Esophagus squamous epithelium (tissue), 5 donors: ENCODE measurements at places on chromosomes 3 and 15. TPM values are rescaled to one million over a fixed set of nuclear protein-coding genes. Genes with fewer than 3 reads are reported as not detected.

DNA sequence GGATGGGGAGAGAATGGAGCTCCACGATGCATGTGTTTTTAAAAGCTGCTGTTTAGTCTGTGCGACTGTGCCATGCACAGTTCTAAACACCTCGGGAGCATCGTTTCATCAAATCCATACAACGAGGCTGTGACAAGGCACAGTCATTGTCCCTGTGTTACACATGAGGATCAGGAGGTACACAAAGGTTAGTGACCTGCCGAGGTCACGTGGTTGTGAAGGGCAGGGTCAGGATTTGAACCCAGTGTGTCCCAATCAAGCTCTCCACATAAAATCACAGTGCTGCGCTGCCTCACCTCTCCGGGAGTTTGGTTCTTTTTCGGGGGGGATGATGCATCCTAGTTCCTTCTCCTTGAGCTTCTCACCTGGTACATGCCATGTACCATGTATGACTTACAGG lies 18.7 kb upstream of the KIF23 start:
- DNase-seq = no peak

Gene SLC28A2
- not detected for total RNA-seq

- DNase-seq = no peak
These were observed 762.7 kb upstream of the CFAP20DC start for GRCh38 chr3:59812237-59813147.

DNA sequence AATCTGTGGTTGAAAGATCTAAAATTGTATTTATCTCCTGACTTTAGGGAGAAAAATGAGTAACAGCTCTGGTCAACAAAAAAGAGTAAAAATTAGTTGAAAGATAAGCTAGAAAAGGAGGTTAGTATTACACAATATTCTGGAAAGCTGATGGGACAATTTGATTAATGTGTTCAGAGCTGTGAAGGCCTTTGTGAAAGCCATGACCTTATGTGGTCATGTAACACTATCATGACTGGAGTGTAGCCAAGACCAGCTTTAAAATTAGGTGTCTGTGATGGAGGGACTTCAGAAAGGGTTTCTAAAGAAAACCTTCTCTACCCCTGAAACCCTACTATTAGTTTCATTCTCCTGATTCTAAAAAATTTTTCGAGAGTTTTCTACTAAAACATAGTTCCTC lies 127.2 kb downstream of the NFKBIZ start:
- DNase-seq = no peak

GRCh38 chr15:75182187-75183131 lies 19.2 kb upstream of the C15orf39 start:
- no peak for DNase-seq

DNA sequence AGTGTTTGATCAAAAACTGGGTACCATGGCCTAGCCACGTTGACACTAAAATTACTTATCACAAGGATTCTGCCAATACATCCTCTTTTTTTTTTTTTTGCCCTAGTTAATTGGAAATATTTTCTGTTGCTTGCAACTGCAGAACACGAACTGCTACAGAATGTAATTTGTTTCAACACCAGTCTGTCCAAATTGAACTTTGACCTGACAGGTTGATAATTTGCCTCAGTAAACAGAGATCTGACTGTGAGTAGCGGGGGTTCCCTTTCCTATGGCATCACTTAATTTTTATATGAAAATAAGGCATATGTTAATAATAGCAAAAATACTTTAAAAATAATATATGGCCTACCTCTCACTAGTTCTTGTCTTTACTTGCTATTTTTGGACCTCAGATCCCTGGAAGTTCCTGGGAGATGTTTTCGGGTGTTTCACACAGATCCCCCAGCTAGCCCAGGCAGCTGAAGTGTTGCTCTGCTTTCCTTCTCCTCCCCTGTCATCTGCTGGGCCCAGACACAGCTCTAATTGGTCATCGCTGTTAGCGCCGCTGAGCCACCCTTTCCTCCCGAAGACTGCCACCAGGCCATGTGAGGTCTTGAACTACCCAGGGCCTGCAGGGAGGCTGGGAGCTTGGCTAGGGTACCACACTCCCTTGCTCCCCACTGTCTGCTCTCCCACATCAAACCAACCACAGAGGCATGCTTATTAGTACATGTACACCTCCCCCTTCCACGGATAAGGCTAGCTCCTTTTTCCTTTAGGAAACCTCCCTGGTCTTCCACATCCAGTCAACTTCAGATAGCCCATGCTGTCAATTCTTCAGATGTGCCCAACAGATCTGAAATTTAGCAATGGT lies 89.8 kb upstream of the RNF7 start:
- no peak for DNase-seq

Gene ANKRD63
- total RNA-seq = not detected

DNA sequence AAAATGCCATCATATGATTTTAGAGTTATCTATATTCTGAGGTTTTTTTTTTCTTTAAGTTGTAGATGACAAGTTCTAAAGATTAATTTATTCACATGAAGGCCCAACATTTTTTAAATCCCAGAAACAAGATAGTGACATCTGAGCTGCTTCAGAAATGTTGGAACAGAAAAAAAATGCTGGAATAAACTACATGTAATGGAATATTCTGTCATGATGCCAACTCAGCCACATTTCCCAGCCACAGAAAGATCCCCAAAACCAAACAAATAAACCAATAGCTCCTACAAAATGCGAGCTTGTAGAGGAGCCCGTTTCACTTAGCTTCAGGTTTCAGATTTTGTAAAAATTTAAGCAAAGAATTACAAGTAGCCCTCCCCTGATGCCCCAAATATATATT lies 111.0 kb upstream of the MYO5C start:
- DNase-seq = no peak
